Upper lobe of left lung (tissue), 6 donors: ENCODE measurements at places on chromosomes 6 and 20.
A peak's percentile ranks its signal among the peaks of the same experiment; 100 is the strongest.

DNA sequence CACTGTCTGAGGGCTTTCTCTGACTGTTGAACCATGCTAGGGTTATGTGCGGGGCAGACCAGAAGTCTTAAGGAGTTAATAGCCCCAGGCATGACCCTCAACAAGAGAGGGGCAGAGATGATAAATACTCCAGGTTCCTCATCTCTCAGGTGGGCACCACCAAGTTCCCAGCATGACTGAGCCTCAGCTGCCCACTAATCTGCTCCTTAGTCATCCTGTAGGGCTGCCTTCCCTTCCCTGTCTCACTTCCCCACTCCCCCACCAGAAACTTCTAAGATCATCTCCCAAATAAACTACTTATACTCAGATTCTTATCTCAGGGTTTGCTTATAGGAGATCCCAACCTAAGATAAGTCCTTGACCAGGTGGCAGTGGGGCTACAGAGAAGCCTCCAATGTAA lies 137.2 kb upstream of the PRND start:
- DNase-seq, result no peak

DNA sequence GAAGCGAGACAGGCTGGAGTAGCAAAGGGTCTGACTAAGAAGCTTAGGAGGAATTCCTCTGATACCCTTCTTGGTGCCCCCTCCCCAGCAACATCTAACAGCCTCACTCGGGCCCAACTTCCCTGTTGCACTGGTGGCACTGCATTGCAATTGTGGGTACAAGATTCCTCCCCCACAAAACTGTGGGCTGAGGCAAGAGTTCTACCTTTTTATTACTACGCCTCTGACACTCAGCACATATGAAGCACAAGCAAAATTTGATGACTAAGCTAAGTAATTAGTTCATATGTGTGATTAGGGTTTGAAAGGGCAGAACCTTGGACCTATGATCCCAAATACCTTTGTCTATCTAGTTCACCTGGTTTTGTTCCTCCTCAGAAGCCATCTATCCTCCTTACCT lies 83.5 kb downstream of the ZHX3 start:
- no peak for DNase-seq

DNA sequence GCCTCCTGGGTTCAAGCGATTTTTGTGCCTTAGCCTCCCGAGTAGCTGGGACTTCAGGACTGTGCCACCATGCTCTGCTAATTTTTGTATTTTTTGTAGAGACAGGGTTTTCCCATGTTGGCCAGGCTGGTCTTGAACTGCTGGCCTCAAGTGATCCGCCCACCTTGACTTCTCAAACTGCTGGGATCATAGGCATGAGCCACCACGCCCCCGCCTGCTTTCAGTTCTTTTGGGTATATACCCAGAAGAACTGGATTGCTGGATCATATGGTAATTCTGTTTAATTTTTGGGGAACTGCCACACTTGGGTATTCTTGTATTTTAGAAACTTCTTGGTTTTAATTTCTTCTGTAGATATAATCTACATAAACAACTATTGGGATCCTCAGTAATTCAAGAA lies 17.0 kb downstream of the CDS2 start:
- DNase-seq, result no peak

- DNase-seq, result no peak
Measured at GRCh38 chr6:27213544-27214125, 33.9 kb upstream of the PRSS16 start.

DNA sequence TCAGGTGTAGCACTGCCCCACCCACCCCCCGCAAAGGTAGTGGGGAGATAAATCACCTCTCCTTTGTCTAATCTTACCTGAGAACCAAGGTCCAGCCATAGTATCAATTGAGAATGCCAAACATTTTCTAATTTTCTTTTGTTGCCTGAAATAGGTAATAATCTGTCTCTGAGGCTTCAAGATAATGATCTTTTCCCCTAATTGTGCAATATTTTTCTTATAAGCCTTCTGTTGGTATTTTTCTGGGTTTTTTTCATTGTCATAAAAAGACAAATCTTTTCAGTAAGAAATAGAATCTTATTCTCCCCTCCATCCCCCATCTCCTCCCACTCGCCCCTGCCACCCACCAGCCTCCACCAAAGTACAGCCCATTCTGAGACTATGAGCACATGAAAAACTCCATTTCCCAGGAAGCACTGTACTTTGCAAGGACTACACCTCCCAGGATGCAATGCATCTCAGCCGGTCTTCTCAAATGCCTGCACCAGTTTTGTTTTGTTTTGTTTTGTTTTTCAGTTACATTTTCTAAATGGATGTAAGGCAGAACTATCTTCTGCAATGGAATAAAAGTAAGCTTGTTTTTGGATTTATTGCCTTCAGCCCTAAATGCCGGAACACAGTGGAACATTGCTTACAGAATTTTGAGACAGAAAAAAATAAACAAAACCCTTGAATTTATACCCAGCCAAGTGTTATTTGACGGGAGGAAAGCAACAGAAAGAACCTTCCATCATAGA lies 268.0 kb downstream of the TFAP2A start:
- no peak for DNase-seq

- no peak for DNase-seq
Measured at GRCh38 chr6:128763599-128764300, 119.2 kb upstream of the LAMA2 start.

DNA sequence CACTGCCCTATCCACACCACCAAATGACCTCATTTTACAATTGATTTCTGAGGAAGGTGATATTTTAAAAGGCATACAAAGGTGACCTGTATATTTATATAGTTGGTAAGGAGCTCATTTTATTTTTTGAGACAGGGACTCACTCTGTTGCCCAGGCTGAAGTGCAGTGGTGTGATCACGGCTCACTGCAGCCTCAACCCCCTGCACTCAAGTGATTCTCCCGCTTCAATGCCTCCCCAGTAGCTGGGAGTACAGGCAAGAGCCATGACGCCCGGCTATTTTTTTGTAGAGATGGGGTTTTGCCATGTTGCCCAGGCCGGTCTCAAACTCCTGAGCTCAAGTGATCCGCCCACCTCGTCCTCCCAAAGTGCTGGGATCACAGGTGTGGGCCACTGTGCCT lies 13.0 kb downstream of the NCOA5 start:
- DNase-seq, result no peak

- DNase-seq, result no peak
Measured at GRCh38 chr6:5378331-5378730, 117.0 kb downstream of the FARS2 start.

GRCh38 chr20:54713727-54714126 lies 238.3 kb downstream of the DOK5 start:
- DNase-seq, result no peak

DNA sequence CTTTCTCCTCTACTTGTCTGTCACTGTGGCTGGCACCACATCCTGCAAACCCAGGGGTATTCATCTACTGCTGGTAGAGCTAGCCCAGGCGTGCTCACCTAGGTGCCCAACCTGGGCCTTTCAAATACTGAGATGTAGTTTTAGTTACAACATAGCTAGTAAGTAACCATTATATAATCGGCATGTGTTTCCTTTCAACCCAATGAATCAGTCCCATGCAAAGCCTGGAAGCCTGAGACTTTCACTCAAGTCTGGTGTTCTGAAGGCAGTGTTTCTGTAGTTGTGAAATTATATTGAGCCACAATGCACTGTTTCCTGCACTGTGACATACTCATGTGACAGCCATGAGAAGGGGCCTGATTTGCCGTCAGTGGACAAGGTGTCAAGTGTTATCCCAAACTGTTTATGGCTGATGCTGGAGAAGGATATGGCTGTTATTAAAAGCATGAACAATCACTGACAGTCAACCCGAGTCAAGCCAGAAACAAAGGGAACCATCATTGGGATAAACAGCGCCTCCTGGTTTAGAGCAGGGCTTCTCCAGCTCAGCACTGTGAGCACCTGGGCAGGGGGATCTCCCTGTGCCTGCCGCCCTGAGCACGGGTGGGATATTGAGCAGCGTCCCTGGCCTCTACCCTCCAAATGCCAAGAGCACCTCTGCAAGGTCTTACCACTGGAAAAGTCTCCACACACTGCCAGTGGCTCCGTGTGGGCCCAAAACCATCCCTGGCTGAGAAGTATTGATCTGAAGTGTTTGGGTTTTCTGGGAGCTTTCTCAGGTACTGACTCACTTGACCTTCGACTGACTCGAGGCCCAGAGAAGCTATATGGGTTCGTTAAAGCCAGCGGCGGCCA lies 1.6 kb downstream of the PSMA7 start:
- DNase-seq, result no peak

- no peak for DNase-seq
Measured at GRCh38 chr6:50963952-50964351, 145.3 kb downstream of the TFAP2B start.

DNA sequence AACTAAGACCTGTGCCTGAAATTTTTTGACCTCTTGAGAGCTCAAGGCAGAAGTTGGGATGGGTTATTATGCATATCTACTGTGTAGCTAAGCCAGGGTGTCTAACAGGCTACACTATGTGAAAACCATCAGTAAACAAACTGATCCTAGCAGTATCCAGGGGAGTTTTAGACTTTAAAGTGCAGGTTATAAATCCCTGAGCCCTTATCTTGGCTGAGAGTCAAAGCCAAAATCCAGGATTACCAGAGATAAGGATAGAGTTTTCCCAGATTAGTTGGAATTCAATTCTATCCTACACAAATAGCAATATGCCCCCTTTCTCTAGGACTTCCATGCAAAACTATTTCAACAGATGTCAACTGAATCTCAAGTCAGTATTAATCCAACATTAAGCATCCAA lies 1229.7 kb downstream of the GRIK2 start:
- DNase-seq, result no peak

DNA sequence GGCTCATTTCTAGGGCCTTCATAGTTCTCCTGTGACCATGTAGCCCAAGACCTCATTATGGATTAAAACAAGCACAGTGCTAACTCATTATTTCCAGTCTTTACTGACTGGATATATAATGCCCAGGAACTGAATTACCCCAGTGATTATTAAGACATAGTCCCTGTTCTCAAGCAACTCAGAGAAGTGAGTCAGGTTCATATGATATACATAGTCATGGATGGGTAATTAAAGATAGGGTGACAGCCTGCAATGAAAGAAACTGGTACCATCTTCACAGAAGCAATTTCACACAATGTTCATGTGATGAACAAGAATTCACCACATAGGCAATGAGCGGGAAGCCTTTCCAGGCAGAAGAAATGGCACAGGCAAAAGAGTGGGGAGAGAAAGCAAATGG lies 3.5 kb downstream of the TRIM27 start:
- DNase-seq, result no peak

DNA sequence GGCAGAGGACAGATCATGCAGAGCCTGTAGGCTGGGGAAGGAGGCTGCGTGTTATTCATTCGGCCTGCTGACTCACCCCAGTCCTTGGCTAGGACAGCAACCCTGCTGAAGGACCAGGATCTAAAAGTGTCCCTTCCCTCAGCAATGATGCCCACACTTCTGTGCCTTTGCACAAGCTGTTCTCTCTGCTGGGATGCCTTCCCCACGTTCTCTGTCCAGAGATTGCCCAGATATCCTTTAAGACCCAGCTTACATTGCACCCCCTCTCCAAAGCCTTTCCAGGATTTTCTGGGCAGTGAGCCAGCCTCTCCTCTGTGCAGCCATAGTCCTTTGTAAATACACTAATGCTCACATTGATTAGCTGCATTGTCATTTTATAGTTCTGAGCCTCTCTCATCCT lies 99.3 kb upstream of the CHD6 start:
- DNase-seq, result no peak

DNA sequence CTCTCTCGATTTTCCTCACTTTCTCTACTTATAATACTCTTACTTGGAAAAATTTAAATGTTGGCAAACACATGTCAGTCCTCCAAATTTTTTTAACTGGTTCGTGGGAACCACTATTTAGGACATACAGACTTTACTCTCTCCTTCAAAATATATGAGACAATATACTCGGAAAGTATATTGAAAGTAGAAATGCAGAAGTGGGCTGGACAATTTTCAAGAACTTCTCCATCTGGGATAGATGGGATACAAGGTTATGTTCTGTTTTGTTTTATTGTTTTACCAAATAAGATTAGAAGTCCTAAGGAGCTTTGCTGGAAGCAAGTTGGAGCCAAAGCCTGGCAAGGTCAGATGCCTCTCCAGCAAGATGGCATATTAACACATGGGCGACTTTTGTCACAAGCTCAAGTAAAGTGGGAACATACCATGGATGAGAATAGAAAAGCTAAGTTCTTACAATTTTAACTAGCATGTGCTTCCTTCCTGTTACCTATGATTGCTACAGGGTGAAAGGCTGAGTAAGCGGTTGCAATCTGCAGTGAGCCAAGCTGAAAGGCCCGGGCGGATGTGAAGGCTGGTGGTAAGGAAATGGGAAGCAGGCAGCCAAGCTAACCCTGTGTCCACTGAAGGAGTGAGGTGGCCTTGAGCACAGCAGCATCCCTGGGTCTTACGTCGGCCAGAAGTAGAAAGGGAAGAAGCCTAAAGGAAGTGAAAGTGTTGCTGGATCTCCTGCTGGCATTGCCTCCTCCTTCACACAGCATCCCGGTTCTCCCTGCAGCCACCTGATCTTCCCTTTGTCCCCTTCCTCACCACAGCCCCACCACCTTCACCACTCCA lies 7.1 kb downstream of the MAP3K5 start:
- DNase-seq, result peak; percentile 87

DNA sequence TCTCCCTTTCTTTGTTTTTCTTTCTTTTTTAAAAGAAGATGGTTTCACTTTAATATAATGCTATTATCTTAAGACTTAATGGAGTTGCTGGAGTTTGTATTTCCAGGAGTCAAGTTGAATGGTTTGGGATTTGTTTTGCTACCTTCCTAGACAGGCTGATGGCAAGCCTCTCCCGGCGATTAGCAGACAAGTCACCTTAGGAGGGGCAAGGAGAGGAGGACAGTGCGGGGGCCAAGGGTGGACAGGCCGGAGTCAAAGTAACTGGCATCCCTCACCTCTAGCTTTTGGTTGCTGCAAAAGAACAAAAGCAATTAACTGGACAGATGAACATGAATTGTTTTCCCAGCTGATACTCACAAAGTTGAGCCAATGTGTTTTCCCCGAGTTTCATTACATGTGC lies 57.1 kb downstream of the GMPR start:
- DNase-seq, result no peak

- no peak for DNase-seq
Measured at GRCh38 chr6:35487658-35488516, 9.0 kb downstream of the TEAD3 start.

DNA sequence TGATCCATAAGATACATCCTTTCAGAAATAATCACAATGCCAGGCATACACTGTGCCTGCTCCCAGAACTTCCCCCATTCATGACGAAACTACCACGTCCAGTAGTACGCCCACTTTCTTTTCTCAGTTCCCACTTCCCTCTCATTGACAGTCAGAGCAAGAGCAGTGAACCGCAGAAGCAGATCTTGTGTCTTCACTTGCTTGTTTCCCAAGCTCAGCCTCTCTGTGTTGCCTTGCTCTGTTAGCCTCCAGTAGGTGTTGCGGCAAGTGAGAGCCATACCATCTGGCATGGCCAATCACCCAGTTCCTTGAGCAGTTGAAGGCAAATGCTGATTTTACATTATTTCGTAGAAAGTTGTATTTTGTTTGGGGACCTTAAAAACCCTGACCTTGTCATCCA lies 11.7 kb downstream of the UST start:
- no peak for DNase-seq

DNA sequence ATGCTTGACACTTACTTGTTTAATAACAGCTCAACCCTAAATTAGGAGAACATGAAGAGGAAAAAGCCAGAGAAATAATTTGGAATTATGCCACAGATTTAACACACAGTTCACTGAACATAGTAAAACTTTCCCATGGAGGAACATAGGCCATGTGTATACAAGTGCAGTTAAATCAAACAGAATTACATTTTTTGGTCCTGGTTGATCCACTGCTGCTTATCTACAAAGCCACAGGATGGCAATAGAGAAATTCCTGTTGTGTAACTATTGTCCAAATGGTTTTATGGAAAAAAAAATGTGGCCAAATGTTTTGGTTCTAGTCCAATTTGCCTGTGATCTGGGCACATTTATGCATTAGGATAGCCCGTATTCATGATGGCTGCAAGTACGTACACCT lies 136.8 kb downstream of the ALDH8A1 start:
- DNase-seq, result no peak
